ENCODE measurements at places on chromosomes 7 and 10.

DNA sequence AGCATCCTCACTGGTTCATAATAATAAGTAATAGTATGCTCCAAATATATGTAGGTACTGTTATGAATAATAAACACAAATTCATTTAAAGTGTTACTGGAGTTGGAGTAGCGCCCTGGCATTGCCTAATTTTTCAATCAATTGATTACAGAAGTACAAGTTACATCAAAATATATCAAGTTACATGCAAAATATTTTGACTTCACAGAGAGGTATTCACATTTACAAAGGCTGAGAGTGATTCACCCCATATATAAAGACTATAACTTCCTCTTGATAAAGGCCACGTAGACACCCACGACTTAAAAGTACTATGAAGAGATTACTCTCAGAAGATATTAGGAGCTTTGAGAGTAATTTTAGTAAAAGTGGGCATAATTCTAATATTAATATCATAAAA, 13.6 kb upstream of the COL17A1 start:
- no peak for DNase-seq

DNA sequence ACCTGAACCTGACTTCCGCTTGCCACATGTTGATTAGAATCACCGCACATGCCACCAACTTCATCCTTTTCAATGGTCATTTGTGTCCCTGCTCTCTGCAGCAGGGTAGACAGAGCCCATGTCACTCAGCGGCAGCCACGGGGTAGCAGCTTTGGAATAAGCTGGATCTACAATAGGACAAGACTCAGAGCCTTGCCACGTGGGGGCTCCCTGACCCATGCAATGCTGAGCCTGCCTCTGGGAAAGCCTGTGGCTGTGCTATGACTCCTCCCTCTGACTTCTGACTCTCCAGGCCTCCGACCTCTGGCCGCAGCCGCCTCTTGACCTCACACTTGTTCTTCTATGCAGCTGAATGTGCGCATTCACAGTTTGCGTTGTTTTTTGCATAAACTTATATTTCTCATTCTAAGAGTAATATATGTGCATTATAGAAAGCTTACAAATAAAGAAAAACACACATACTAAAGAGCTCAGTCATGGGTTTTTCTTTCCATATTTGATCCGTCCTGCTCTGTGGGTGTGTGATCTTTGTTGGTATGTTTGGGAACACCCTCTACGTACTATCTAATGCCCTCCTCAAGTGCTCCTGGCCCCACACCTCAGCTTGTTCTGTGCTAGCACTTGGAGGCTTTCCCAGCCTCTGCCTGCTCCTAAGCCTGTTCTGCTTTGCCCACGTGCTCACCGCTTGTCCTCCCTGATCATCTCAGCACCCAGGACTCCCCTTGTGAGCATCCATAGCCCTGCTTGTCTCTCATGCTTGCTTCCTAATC, 198.0 kb upstream of the MKI67 start:
- DNase-seq: no peak

GRCh38 chr7:52005613-52006012, 689.0 kb upstream of the COBL start:
- no peak for DNase-seq

- DNase-seq: no peak
These were observed 5.8 kb upstream of the PPP3CB start for GRCh38 chr10:73501651-73502050.

DNA sequence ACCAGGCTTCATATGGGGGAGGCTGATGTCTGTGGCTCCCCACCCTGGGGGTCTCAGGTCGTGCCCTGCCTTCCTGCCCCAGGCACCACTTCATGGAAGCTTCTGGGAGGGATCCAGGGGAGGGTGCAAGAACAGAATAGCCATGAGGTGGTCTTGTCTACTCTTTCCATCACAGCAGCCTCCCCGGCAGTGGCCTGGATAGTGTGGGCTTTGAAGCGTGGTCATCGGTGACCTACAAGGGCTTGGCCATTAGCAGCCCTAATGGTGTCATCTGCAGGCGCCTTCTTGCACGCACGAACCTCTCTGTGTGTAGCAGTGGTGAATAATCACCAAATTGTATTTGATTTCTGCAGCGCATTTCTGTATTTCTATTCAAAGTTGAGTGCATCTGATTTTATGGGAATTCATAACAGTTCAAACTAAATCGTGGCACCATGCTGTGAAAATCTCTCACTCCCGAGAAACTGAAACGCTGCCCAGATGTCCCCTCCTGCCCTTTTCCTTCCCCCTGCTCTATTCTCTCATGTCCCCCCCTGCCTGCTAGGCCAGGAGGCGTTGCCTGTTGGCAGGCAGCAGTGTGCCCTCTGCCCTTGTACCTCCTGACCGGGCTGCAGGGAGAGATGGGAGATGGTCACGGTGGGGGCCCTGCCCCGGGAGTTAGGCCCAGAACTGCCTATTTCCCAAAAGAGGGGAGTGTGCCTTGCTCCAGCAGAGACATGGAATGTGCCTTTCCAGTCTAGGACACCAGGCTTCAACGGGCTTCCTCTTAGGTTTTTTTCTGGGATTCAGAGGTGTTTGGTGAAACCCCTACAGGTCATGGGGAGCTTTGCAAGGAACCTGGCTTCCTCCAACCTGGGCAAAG, 34.8 kb downstream of the CDH23 start:
- DNase-seq: no peak

- DNase-seq: no peak
These were observed 122.8 kb downstream of the CUBN start for GRCh38 chr10:17006631-17007417.

- no peak for DNase-seq
These were observed 28.7 kb downstream of the MGMT start for GRCh38 chr10:129495698-129496097.

DNA sequence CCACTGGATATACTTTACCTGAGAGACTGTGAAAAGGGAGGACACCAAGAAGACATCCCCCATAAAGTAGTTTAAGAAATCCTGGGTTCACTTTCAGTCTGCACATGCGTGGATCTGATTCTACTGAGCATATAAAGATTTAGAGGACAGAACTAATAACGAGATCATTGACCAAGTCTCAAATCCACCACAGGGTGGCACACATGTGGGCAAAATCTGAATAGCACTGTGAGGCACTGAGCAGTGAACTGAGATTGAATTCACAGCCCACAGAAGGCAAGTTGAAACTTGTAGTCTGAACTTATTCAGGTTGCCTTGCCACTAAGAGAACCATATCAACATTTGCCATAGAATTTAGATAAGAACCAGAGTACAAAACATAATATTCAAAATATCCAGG, 818.6 kb downstream of the GRID1 start:
- DNase-seq: peak; percentile 20

- peak; percentile 98 for DNase-seq
These were observed at the start of gene VKORC1L1 for GRCh38 chr7:65872776-65873581. Gene VKORC1L1, plus strand, starts transcription at chr7:65873074. Its CDS starts 298 bp downstream, at chr7:65873372.

DNA sequence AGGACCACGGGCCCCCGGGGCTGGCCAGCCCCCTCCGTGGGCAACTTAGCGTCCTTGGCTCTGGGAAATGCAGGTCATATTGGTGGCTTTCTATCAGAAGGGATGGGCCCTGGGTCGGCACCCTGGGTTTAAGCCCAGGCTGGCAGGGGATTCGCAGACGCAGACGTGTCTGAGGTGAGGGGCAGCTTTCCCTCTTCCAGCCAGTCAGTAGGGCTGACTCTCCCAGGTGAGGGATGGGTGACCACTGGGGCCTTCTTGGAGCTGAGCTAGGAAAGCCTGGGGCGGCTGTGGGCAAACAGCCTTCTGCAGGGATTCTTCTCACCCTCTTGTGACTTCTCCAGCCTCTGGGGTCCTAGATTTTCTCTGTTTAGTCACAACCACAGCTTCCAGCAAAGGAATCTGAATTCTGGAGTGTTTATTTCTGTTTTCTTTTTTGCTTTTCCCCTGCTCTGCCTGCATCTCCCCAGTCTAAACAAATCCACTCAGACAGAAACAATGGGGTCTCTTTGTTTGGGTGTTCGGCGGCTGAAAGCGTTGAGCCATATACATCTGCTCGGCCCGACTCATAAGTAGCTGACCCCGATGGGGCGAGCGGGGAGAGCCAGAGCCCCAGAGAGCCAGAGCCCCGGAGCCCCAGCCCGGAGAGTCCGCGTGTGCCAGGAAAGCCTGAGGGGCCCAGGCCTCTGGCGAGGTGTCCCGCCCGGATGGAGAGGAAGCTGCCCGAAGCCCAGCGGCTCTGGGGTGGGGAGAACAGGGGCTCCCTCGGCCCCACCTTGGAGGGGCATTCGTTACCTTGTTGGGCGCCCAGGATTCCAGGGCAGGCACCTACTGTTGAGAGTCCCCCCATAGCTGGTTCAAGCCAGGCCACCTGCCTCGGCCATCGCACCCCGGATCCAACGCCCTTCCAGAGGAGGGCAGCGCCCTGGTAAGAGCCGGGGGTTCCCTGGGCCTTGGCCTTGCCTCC, 2.0 kb downstream of the MNX1 start:
- no peak for DNase-seq

GRCh38 chr7:130086938-130087337, 16.6 kb downstream of the KLHDC10 start:
- DNase-seq: no peak

DNA sequence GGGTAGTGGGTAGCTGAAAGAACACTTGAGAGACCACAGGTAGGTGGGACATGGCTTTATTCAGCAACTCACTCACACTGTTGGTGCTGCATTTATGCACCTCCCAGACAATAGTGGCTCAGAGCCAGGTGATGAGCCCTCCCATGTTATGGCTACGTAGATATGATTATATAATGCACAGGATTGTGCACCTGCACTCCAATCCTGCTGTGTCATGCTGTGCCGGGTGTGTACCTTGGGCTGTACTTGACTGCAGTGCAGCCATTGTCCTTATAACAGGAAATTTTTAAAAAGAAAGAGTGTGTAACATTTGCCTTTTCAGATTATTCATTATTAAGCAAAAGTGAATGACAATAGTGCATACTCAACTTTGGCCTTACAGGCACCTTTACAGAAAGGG, 366.1 kb upstream of the BMPER start:
- DNase-seq: no peak

GRCh38 chr7:35012160-35012559, 25.1 kb downstream of the DPY19L1 start:
- DNase-seq: no peak

- no peak for DNase-seq
These were observed 3.2 kb downstream of the TNS3 start for GRCh38 chr7:47578579-47579270.

DNA sequence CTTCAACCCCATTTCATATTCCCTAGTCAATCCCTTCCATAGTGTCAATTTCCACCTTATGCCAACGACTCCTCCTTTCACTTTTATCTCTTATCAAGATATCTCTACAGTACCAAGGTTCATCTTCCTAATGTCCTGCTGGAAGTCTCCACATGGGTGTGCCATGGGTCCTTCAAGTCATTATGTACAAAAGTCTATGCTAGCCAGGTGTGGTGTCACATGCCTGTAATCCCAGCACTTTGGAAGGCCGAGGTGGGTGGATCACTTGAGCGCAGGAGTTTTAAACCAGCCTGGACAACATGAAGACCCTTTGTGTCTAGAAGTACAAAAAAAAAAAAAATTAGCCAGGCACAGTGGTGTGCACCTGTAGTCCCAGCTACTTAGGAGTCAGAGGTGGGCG, 47.6 kb downstream of the PRTFDC1 start:
- no peak for DNase-seq

DNA sequence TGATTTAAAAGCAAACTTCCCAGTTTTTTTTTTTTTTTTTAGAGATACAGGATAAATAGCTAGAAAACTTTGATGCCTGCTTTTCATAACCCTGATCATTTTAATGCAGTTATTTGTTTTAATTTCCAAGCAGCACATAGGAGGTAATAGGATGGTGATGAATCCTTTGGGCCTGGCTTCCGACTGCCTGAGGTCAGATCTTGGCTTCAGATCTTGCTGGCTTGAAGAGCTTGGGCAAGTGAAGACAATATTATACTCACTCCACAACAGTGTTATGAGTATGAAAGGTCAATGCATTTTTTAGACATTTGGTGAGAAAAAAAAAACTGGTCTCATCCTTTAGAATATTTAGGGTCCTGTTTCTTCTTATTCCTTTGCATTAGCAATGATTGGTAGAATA, 124.8 kb upstream of the PRKCQ start:
- no peak for DNase-seq

DNA sequence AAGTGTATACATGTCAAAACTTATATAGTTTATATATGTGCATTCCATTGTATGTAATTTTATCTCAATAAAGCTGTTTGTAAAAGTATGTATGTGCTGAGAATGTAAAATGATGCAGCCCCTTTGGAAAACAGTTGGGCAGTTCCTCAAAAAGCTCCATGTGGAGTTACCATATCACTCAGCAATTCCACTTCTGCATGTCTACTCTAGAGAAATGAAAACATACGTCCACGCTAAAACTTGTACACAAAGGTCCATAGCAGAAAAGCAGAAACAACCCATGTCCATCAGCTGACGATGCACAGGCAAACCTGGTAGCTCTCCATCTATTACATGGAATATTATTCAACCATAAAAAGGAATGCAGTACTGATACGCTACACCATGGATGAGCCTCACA, 8.3 kb upstream of the RGS10 start:
- no peak for DNase-seq

- DNase-seq: no peak
These were observed 1236.0 kb upstream of the CELF2 start for GRCh38 chr10:9781666-9782065.

- no peak for DNase-seq
These were observed 51.4 kb downstream of the ADARB2 start for GRCh38 chr10:1685699-1686490.

DNA sequence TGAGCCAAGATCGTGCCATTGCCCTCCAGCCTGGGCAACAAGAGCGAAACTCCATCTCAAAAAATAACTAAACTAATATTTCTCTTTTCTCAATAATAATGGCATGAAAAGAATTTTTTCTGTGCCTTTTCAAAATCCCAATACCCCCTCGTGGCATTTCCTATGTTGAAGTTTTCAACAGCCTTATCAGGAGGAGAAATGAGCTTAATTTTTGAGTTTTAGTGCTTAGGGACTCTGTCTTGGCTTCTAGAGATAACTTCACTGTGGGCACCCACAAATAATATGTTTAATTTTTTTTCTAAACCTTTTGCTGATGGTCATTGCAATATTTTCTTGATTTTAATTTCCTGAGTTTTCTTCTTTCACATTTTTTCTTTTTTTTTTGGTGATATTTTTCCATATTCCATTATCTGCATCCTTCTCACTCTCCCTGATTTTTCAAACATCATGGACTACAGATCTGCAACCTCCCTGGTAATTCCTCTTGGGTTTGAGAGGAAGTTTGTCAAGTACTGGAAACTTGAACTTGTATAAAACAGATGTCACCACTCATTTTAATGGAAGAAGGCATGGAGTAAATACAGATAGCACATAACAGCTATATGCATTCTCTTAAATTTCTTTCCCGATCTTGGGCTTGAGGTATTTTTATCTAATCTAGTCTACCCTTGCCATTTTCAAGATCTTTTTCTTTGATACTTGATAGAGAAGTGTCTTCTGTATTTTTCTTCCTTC, 84.0 kb downstream of the KAT6B start:
- DNase-seq: no peak

GRCh38 chr10:11881477-11882417, 58.6 kb downstream of the PROSER2 start:
- no peak for DNase-seq

DNA sequence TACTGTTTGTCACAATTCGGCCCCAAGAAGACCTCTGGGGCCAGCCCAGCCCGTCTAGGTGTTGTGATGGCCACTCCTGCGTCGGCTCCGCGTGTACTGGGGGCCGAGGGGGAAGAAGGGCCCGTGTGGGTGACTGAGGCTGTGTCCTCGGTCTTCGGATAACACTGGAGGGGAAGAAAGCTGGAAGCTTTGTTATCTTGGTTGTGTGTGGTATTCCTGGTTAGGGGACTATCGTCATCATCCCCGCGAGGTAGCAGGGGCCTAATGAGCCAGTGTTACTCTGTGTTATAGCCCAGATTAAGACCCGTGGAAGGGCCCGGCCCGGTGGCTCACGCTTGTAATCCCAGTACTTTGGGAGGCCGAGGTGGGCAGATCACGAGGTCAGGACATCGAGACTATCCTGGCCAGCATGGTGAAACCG, 854 bp downstream of the MTG1 start:
- DNase-seq: no peak

Measured in RPMI8226 (cell line).